ENCODE measurements at places on chromosomes 12 and 14.

DNA sequence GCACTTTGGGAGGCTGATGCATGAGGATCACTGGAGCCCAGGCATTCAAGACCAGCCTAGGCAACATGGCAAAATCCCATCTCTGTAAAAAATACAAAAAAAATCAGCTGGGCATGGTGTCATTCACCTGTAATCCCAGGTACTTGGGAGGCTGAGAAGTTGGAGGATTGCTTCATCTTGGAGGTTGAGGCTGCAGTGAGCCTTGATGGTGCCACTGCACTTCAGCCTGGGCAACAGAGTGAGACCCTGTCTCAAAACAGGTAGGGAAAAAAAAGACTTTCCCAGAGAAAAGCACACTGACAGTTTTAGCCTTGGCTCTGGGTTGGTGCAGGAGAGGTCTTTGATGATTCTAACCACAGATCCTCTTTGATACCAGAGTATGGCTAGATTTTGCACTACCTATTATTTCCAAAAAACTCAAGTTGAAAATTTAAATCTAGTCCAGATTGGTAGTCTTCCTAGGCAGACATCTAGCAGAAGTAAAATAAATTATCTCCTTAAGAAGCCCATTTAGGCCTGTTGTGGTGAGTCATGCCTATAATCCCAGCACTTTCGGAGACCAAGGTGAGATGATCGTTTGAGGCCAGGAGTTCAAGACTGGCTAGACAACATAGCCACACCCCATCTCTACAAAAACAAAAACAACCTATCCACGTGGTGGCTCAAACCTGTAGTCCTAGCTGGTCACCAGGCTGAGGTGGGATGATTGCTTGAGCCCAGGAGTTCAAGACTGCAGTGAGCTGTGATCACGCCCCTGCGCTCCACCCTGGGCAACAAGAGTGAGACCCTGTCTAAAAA lies 18.6 kb downstream of the LARP4 start:
- DNase-seq, result no peak

GRCh38 chr12:47652521-47653234 lies 53.2 kb downstream of the RPAP3 start:
- DNase-seq, result peak; percentile 19

DNA sequence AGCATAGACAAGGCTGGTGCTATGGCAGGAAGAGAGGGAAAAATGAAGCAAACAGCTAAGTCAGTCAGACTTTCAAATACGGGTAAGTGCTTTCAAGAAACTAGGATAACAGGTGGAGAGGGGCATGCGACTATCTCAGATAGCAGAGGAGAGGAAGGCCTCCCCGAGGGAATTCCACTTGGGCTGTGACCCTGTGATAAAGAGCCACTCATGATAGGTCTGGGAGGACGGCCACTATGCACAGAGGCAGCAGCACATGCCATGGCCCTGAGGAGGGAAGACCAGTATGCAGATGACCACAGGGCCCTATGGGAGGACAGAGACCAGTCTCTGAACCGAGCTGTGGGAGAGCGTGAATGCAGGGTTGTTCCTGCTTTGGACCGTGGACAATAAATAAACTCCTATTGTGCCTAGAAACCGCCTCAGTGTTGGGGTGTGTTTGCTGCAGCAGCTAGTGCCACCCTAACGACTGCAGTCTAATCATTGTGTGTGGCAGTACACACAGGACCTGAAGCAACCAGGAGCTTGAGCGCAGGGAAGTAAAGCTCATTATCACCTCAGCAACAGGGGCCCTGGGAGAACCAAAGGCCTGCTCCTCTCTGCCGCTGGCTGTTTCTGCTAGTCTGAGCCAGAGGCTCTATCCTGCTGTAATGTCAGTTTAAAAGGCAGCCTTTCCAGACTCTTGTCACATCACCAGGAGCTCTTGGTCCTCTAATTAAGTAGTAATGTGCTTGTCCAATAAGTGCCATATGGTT lies 119.1 kb downstream of the CACNA1C start:
- no peak for DNase-seq

DNA sequence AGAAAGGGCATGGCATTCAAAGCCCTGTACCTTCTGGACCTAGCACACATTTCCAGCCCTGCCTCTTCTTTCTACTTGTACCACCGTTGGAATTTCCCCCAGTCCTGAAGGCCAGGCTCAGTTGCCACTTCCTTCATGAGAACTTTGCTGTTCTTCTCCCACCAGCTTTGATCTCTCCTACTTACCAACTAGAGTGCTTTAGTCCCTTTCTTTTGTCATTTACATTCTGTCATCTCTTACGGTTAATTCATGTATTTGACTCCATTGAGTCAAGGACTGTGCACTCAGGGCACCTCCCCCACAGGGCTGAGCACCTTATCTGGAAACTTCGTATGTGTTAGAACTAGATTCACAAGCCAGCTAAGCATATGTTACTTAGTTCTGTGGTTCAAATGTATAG lies 26.3 kb downstream of the BICDL1 start:
- DNase-seq, result no peak

DNA sequence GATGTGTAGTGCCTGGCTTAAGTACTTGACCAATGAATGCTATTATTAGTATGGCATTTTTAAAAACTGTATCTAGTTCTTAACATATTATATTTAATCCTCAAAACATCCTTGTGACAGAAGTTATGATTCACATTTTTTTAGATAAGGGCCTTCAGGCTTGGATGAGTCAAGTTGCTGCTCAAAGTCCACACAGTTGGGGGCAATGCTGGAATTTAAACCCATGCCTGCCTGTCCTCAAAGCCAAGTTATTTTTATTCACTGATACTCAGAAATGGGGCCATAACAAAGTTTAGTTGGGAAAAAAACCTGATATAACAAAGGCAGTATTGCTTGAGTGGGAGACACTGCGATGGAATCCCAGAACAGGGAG lies 50.6 kb downstream of the RFX4 start:
- DNase-seq, result peak; percentile 90

DNA sequence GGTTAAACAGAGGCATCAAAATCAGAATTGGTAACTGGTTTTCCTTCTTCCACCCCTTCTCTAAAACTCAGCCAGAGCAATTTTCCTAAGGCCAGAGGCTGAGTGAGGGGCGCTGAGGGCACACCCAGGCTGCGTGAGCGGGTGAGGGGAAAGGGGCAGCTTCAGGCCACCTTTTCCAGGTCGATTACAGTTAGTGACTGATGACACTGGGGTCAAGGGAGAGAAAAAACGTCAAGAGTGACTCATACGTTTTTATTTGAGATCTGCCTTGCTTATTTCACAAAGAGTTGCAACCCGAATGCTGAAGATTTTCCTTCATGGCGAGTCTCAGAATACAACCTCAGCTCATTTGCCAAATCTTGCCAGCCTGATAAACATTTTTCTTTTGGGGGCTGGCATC lies 46.7 kb upstream of the EVL start:
- no peak for DNase-seq

DNA sequence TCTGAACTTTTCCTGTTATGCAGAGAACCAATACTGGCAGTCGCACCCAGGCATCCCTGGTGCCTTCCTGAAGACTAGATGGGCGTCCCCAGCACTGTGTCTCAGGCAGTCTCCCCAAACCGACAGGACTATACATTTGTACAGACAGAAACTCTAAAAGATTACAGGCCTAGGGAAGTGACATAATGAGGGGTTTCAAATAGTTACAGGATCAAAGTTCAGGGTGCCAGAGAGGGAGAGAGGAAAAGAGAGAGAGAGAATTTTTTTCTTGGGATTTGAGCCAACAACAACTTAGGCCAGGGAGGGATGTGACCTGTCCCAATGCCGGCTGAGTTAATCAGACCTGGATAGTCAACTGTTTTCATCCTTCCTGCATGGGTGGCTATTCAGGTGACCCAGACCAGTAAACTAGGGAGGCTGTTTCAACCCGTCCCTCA lies 9.3 kb upstream of the GMFB start:
- no peak for DNase-seq

GRCh38 chr14:91058042-91058581 lies 2.3 kb downstream of the RPS6KA5 start:
- DNase-seq, result no peak

DNA sequence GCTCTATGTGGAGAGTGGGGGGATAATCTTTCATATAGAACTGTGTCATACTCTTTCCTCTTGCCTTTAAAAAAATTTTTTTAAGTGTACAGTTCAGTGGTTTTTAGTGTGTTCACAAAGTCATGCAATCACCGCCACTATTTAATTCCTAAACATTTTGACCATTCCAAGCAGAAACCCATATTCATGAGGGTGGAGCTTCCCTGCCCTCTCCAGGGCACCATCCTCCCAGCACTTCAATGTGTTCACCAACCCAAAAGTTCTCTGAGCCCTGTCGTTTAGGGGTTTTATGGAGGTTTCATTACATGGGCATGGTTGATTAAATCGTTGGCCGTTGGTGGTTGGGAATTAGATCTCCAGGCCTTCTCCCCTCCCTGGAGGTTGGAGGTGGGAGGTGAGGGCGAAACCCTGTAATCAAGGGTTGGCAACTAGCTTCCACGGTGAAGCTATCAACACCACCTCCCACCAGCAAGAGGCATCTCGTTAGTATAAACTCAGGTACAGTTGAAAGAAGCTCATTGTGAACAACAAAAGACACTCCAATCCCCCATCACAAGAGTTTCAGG lies 42.8 kb upstream of the WNK1 start:
- DNase-seq, result no peak

- DNase-seq, result no peak
These were observed 903 bp downstream of the BRF1 start for GRCh38 chr14:105299654-105300541.

GRCh38 chr12:107602446-107602845 lies 83.2 kb upstream of the PWP1 start:
- DNase-seq, result no peak

DNA sequence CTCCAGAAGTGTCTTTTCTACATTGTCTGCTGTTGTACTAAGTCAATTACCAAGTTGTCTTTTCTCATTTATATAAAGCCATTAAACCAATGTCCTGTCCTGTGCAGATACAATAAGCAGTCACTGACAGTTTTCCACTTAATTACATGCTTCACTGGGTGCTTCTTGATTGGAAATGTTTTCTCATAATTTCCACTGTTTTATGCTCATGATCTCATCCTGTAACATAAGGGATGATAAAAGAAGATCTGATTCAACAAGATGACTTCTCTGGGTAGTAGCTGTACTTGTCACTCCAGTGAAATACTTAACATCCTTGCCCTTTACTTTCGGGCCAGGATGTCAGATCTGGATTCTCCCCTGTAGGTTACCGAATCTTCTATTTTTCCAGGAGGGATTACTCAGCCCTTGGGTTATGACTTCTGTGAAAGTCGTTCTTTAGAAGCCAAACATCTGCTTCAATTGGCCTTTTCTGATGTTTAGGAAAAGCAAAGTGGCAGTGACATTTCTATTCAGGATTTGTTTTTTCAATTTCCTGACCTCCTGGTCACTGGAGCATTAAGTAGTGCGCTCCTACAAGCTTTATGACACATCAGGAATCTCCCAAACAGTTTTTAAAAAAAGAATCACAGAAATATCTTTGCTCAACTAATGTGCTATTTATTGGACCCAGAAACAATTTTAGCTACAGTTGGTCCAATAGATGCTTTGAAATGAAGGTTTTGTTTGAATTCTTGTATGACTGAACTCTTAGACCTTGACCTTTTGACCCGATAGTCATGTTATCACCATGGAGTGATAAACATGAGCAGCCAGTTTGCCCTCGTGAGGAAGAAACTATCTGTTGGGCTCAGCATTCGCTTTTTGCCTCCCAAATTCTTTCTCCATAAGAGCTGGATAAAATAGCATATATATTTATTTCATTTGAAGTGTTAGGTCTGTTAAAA lies 234.5 kb upstream of the SSTR1 start:
- peak; percentile 5 for DNase-seq

DNA sequence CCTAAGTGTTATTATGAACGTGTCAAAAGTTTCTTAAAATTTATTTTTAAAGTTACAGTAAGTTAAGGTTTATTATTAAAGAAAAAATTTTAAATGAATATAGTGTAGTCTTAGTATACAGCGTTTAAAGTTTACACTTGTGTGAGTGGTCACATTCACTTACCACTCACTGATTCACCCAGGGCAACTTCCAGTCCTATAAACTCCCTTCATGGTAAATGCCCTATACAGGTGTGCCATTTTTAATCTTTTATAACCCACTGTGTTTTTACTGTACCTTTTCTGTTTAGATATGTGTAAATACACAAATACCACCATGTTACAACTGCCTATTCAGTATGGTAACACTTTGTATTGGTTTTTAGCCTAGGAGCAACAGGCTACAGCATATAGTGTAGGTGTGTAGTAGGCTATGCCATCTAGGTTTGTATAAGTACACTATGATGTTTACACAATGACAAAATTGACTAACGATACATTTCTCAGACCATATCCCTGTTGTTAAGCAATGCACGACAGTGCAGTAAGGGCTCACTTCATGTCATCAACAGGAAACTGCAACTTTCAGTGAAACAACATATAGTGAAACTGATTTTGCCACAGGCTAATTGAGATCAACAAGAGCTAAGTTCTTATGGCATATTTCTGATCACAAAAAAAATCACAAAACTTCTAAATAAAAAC lies 112.0 kb upstream of the TMCC3 start:
- DNase-seq, result no peak

DNA sequence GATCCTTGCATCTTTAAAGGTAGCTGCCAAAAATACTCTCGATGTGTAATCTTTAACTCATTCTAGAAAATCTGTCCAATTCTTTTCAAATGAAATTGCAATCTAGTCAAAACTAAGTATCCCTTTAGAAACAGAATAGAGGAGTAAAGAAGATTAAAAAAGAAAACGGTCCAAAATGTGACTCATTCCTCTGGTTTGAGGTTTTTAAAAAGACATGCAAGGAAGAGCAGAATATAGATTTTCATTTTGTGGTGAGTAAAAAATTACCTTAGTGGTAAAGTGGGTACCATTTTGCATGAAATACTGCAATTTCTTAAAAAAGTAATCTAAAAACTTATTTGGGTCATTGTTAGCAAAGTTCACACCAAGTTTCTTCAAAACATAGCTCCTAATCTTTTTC lies 108.4 kb downstream of the BRMS1L start:
- DNase-seq, result no peak

- DNase-seq, result peak; percentile 89
These were observed 2.3 kb upstream of the HSPB8 start for GRCh38 chr12:119176267-119177055.

DNA sequence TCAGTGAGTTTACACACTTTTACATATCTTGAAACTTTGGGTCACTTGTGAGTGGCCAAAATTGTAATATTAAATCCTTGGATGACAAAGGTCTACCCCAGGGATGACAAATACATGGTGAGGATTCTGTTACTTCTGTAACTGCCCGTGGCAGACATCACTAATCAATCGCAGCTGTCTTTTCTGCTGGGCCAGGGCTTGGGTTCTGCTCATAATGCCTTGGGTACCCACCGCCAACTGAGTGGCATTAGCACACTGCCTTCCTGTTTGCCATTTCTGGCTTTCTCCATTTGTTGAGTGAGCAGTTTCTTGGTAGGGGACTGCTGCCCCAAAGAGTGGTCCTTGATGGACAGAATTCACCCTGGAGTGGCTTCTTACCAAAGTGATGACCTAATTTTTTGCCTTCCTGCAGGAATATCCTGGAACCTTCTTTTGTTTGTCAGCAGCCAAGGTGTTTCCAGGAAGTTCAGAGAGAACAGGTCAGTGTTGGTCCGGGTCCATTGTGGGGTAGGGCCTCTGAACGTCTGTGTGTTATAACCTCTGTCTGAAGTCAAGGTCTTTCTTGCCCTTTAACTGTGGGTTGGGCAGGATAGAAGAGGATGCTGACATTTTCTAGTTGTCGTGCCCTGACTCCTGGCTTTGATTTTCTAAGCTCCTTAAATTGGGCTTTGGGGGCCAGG lies 6.2 kb downstream of the TSPAN9 start:
- no peak for DNase-seq
